ENCODE measurements at places on chromosomes 3 and 15.

DNA sequence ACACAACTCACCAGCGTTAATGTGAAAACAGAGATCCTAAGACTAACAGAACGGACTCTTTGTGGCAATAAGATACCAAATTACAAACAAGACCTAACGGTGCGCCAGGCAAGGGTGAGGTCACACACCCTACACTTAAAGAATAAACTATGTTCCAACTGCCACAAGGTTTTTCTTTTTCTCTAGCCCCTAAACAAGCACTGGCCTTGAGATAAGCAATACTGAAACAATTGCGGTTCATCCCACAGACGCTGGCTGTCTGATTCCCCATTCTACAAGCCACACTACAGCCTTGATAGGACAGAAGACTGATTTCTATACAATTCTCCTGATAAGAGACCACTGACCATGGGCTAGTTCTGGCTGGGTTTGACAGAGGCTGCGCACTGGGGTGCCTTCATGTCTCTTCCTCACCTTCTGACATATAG is 20.5 kb upstream of the LIMD1 start:
- DNase-seq: no peak

DNA sequence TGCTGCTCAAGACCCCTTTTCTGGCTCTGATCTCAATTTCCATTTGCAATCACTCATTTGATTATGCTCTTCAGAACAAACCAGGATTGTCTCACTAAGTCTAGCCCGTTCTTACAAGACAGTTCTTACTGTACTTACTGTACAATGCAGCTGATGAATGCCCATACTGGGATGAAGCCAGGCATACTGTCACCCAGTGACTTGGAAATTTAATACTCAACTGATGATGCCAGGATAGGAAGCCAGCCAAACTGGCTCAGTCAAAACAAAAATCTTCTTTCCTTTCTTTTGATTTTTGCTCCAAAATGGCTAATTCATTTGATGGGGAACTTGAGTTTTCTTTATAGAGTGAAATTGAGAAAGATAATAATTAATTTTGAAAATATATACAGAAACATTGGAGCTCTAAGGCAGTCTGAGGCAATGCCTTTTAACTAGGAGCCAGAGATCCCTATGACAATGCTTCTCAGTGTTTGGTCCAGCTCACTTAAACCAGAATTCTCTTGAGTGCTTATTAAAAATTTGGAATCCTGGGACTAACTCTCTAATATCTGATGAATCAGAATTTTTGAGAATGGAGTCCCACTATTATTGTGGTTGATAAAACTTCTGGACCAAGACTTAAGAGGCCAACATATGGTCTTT is 265.6 kb upstream of the THBS1 start:
- no peak for DNase-seq

DNA sequence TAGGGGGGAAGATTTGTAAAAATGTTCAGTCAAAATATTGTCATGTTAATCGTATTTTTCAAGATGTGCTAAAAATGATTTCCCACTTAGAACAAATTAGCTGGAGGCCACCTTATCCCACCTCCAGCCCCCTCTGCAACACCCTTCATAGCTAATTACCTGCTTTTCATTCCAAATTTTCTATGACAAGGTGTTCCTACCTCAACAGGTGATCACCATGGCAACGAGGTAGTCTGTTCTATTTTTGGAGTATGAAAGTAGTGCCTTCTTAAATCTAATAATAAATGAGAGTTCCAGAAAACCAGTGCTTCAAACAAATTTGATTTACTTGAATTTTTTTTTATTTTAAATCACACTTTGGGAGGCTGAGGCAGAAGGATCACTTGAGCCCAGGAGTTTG is 149.8 kb downstream of the FNDC3B start:
- no peak for DNase-seq

DNA sequence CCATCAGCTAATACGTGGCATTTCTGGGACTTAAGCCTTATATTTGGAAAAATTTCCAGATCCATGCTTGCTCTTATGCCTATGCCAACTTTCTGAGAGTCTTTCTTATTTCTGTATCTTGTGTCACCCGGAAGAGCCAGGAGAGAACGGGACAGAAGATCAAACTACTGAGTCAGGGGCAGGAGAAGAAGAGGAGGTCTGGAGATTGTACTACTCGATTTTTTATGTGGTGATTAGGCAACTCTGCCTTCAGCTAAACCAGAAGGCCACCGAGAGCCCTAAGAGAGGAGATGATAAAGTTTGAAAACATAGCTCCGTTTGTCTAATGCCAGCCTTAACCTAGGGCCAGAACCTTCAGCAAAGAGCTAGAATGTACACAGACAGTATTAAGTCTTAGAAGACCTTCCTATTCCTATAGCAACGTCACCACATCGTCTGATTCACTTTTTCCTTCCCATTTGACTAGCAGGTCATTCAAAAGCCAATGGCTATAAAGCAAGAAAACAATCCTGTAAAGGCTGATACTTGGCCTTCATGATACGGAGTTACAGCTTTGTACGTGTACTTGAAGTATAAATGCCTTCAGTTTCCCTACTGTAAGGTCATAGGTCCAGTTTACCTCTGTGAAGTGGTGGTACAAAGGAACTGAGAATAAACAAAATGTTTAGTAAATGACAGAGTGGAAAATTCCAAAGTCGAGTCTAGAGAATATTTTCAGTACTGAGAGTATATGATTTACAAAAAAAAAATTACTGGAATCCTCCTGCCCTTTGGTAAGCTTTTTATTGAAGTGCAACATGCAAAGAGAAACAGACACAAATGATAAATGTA is 96.1 kb upstream of the ICE2 start:
- DNase-seq: no peak

- DNase-seq: no peak
Observed at GRCh38 chr3:79367066-79367465, 400.7 kb downstream of the ROBO1 start.

- DNase-seq: no peak
Observed at GRCh38 chr3:159895430-159895829, 93.2 kb upstream of the IL12A start.

GRCh38 chr15:62360332-62361097 is 195.4 kb upstream of the C2CD4B start:
- no peak for DNase-seq

GRCh38 chr3:150741497-150742140 is 21.4 kb downstream of the SIAH2 start:
- DNase-seq: no peak

DNA sequence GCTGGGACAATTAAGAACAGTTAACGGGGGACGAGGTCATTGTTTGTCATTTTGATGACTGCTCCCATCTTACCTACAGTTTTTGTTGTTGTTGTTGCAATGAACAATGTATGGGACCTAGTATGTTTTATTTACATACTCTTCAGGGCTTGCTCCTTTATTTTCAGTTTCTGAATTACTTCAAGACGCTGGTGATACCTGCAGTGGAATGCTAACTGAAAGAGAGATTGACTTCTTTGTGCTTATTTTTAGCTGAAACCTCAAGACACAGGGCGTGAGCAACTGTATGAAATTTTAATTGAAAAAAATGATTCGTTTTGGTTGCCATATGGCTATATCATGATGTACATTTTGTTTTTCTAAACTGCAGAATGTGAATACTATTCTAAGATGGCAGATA is 297.9 kb downstream of the EDEM1 start:
- DNase-seq: no peak

DNA sequence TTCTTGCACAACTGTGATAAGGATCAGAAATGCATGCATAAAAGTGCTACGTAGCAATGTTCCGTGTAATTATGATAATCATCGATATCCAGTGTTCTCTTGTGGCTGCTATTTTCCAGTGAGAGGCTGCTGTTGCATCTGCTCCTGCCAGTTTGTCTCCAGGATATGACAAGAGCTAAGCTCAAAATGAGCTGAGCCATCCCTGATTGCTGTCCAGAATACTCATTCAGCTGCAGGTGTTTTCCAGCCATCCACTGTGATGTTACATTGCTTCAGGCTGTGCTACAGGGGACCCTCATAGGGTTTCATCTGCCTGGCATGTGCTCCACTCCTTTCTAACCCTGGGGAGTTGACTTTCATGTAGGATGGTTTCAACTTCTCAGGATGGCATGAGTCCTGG is 976.0 kb downstream of the ROBO1 start:
- no peak for DNase-seq

DNA sequence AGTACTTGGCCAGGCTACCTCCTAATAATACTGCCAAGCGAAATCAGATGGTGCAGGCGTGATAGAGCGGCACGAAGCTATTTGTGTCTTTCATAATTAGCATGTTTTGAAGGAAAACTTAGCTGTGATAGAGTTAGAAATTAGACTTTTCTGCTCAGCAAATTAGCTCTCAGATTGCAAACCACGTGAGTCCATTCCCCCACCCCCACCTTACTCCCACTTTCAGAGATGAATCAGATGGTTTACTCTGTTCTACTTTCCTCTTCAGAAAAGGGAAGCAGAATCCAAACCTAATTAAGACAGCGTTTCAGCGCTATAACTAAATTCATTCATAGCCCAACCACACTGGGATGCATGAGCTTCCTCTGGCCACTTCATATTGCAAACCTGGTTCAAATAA is 214.6 kb downstream of the SLCO3A1 start:
- no peak for DNase-seq

DNA sequence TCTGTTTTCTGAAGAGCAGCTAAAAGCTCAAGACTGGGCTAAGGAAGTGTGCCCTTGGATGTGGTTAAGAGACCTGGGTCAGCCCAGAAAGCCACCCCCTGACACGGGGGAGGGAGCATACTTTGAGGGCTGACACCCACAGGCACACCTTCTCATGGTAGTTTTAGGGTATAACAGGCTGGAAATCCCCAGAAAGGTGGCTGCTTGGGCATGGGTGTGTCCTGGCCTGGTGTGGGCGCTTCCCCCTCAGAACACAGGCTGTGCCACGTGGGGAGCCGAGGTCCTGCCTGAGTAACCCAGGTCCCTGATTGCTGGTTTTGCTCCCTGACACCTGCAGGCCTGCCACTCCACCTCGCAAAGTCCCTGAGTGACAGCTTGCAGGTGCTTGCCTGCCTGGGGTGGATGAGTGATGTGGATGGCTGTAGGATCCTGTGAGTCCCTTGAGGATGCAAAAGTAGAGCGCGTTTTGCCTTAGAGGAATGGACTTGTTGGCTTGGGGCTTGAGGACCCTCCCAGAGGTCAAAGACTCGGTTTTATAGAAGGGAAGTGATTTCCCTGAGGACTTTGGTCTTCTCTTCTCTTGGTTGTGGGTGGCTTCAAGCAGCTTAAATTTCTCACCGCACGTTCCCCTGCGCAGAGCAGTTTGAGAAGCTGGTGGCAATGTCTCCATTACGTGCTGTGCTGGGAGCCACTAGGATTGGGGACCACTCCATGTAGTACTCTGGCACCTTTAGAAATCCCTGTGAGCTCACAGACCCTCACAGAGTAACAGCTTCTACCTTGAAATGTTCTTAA is 94.4 kb downstream of the DNASE1L3 start:
- peak; percentile 85 for DNase-seq

DNA sequence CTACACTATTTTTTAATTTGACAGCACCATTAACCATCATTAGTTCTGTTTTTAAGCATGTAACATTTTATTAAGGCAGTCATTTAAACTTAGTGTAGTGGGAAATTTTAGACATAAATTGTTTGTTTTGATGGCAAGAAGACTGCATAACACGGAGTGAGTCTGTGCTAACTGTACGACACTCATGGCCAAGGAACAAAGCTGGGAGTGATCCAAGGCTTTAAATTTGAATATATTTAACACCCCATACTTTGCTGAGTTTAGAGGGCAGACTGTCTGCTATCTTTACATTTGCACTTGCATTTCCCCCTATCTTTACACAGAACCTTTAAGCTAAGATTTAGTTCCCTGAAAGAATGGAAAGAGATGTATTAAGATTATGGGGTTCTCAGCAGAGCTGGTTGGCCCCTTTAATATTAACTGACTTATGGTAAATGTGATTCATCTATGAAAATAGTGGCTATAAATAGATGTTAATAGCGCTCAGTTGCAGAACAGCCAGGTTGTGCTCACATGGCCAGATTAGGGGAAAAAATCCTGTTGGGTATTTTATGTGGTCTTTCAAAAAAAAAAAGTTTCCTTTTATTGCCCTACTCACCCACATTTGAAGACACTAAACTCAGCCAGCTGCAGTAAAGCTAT is 120.7 kb downstream of the CMSS1 start:
- DNase-seq: no peak

DNA sequence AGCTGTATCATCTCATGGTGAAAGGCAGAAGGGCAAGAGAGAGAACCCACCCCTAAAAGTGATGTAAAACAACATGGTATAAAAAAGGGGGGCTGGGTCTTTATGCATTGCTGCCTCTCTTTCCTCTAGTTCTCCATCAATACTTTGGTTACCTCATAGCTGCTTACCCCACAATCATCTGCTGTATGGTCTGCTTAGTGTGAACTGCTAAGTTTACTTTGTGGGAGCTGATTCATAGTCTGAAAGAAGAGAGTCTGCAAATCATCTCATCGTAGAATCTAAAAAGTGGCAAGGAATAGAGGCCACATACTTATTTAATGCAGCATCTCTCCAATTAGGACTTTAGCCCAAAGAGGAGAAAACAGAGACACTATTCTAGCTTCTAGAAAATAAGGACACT is 546.8 kb downstream of the GBE1 start:
- DNase-seq: no peak

GRCh38 chr3:60810881-60811280 is 440.4 kb downstream of the FHIT start:
- DNase-seq: no peak

DNA sequence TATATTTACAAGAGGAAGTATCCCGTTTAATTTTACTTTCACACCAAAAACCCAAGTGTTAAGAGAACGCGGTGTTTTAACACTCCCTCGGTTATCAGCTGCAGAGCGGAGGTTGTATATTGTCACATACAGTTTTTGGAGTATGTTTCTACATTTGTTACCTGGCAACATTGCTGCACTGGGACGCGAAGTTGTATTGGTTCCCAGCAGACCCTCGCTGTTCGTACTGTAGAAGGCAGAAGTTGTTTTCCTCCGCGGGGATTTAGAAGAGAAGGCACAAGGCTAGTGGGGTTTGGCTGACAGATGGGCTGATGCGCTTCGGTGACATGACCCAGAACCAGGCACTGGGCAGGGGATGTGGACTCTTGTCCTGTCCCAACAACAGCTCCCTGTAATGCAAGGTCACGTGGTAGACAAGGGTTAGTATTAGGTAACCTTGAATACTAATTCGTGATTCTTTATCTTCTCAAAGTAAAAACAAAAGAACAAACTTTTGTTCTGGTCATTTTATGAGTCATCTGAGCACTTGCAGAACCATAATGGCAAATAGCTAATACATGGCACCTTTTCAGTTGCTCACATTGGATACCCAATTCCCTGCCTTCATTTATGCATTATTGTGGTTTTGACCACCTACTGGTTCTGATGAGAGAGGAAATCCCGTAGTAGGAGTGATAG is 230.4 kb upstream of the BHLHE40 start:
- DNase-seq: no peak

- no peak for DNase-seq
Observed at GRCh38 chr3:89560568-89560967, 453.1 kb downstream of the EPHA3 start.

All from CD4-positive, alpha-beta T cell treated with Interferon gamma for 1 hour (primary cell).